ENCODE measurements at places on chromosomes 7 and 10. TPM values are rescaled to one million over a fixed set of nuclear protein-coding genes. Genes with fewer than 3 reads are reported as not detected.

GRCh38 chr7:38929460-38930171 lies 20.6 kb upstream of the VPS41 start:
- peaks cover 2% of the 10 kb centered on the region for H3K27me3 ChIP-seq
- no peaks in the 10 kb centered on the region for H3K36me3 ChIP-seq
- H3K4me3 ChIP-seq = no peak overlapping the region
- DNase-seq = peak; percentile 54
- H3K27ac ChIP-seq = peak overlapping the region; percentile 38

- no peaks in the 10 kb centered on the region for H3K36me3 ChIP-seq
- no peak for DNase-seq
- no peak overlapping the region for H3K27ac ChIP-seq
Observed at GRCh38 chr10:121452581-121452980, 145.7 kb downstream of the FGFR2 start.

GRCh38 chr7:48087349-48087748 lies 1.7 kb upstream of the UPP1 start:
- H3K27ac ChIP-seq = peak overlapping the region; percentile 51
- H3K27me3 ChIP-seq = no peaks in the 10 kb centered on the region
- peak; percentile 85 for DNase-seq

- H3K4me1 ChIP-seq = no peaks in the 10 kb centered on the region
- H3K27me3 ChIP-seq = no peaks in the 10 kb centered on the region
- no peak overlapping the region for H3K27ac ChIP-seq
- no peak overlapping the region for H3K4me3 ChIP-seq
- no peak for DNase-seq
- H3K36me3 ChIP-seq = no peaks in the 10 kb centered on the region
Observed at GRCh38 chr7:72413886-72414285, 1.7 kb upstream of the CALN1 start.

- no peaks in the 10 kb centered on the region for H3K4me1 ChIP-seq
- no peak for DNase-seq
- no peaks in the 10 kb centered on the region for H3K36me3 ChIP-seq
- H3K27ac ChIP-seq = no peak overlapping the region
Observed at GRCh38 chr10:10418387-10418786, 599.3 kb upstream of the CELF2 start.

DNA sequence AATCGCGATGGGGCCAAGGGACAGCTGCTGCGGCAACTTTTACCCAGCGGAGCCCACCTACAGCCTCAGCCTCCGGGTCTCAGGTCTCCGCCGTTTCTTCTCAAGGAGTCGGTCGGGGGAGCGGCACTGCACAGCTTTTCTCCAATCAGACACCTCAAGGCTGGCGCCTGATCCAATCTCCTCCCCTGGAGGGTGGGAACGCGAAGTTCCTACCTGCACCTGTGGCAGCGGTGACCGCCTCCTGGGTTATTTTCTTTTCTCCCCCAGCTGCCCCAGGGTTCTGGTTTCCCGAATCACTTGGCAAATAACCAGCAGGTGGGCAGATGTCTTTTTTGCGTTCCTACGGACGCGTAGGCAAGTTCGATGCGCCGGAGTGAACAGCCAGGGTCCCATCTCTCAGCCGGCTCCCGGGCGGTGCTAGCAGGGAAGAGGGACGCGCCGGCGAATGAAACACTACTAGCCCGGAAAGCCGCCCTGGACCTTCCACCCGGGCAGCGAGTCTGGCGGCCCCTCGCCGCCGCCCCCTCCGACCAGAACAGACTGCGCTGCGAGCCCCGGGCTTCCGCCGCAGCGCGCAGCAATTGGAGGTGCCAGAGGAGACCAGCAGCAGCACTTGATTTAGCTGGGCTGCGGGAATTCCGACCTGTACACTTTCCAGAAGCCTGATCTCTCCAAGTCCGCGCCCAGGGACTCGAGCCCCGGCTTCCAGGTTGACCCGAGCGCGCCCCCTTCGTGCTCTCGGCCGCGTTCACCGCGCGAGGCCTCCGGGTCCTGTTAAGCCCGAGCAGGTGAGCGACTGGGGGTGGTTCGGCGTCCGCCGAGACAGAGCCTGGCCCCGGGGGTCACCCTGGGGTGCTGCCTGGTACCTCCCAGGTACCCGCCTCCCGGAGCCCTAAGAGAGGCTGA lies at the start of gene PRR15:
TSS of gene PRR15 (plus strand) at position 246 of the 906 bp plus-strand sequence. CDS start 2,495 bp downstream, outside the sequence.
- H3K36me3 ChIP-seq = no peaks in the 10 kb centered on the region
- H3K27ac ChIP-seq = no peak within 1 kb of the TSS
- peak within 1 kb of the TSS; percentile 76 for H3K4me3 ChIP-seq
- H3K27me3 ChIP-seq = peaks cover 37% of the 10 kb centered on the region
- DNase-seq = peak; percentile 7

- no peak for DNase-seq
- no peaks in the 10 kb centered on the region for H3K4me1 ChIP-seq
- H3K27me3 ChIP-seq = no peaks in the 10 kb centered on the region
- H3K4me3 ChIP-seq = no peak overlapping the region
- no peaks in the 10 kb centered on the region for H3K36me3 ChIP-seq
- no peak overlapping the region for H3K27ac ChIP-seq
Observed at GRCh38 chr10:130921911-130922440, 389.5 kb downstream of the TCERG1L start.

GRCh38 chr7:149586646-149587645 lies 89.3 kb upstream of the ZNF746 start:
- no peak overlapping the region for H3K27ac ChIP-seq
- no peaks in the 10 kb centered on the region for H3K27me3 ChIP-seq
- no peak for DNase-seq
- H3K4me1 ChIP-seq = no peaks in the 10 kb centered on the region
- no peak overlapping the region for H3K4me3 ChIP-seq

DNA sequence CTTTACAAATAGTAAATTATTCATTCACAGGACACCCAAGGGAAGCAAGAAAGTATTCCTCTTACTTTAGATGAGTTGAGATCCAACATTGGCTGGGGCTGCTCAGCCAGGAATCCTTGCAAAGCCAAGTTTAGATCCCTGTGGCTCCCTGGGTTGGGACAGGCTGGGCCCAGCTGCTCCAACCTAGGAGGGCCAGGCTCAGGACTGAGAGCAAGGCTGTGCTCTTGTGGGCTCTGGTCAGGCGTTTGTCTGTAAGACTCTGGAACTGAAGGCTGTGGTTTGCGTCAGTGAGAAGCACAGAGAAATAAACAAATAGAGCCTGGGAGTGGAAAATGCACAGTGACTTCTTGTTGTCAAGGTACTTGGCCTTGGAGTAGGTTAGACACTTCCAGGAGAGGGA lies 53.2 kb upstream of the TMEM273 start:
- no peak for DNase-seq
- no peak overlapping the region for H3K4me3 ChIP-seq
- peaks cover 2% of the 10 kb centered on the region for H3K27me3 ChIP-seq

GRCh38 chr7:78528964-78529363 lies 730.4 kb downstream of the PHTF2 start:
- peak overlapping the region; percentile 71 for H3K27ac ChIP-seq
- no peak overlapping the region for H3K4me3 ChIP-seq
- H3K27me3 ChIP-seq = no peaks in the 10 kb centered on the region
- H3K36me3 ChIP-seq = no peaks in the 10 kb centered on the region
- no peak for DNase-seq

GRCh38 chr10:16995867-16996529 lies 133.6 kb downstream of the CUBN start:
- no peaks in the 10 kb centered on the region for H3K27me3 ChIP-seq
- DNase-seq = peak; percentile 63
- peaks cover 21% of the 10 kb centered on the region for H3K4me1 ChIP-seq
- H3K27ac ChIP-seq = peak overlapping the region; percentile 82
- H3K4me3 ChIP-seq = no peak overlapping the region

GRCh38 chr7:26437003-26437532 lies 145.4 kb downstream of the SNX10 start:
- DNase-seq = no peak
- H3K36me3 ChIP-seq = no peaks in the 10 kb centered on the region
- no peaks in the 10 kb centered on the region for H3K4me1 ChIP-seq
- no peak overlapping the region for H3K4me3 ChIP-seq
- no peaks in the 10 kb centered on the region for H3K27me3 ChIP-seq
- H3K27ac ChIP-seq = no peak overlapping the region

DNA sequence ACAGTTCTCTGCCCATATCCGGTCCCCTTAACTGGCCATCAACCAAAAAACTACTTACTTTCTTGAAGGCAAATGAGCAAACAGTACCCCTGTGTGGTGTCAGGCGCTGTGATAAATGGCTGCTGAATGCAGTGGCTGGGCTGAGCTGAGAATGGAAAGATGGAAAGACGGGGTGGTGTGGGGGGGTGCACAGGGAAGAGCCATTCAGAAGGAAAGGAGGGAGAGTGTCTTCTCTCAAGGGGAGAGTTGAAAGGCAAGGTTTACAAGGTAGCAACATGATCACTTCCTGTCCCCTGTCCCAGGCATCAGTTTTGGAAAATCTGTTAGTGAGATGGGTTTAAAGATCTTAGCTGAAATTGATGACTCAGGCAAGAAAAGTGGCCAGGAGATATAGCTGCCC lies 22.5 kb downstream of the EMX2 start:
- no peak for DNase-seq
- no peak overlapping the region for H3K27ac ChIP-seq
- no peaks in the 10 kb centered on the region for H3K36me3 ChIP-seq
- no peaks in the 10 kb centered on the region for H3K4me1 ChIP-seq
- H3K27me3 ChIP-seq = no peaks in the 10 kb centered on the region

DNA sequence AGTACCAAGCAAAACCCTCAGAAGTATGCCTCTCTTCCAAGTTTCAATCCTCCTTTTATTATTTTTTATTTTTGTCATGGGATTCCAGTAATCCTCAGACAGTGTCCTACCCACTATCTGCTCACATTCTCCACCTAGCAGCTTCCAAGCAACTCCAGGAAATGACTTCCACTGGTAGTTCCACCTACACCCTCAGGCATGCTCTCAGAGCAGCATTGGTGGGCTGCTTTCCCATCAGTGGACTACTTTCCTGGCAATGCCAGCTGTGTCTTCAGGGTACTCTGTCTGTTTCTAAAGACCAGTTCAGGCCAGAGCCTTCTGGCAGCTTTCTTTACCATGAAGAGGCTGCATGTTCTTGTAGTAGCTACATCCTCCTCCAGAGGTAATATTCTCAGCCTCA lies 244.0 kb downstream of the HGF start:
- no peak overlapping the region for H3K4me3 ChIP-seq
- H3K4me1 ChIP-seq = no peaks in the 10 kb centered on the region
- no peaks in the 10 kb centered on the region for H3K36me3 ChIP-seq
- DNase-seq = peak; percentile 10
- H3K27ac ChIP-seq = no peak overlapping the region

DNA sequence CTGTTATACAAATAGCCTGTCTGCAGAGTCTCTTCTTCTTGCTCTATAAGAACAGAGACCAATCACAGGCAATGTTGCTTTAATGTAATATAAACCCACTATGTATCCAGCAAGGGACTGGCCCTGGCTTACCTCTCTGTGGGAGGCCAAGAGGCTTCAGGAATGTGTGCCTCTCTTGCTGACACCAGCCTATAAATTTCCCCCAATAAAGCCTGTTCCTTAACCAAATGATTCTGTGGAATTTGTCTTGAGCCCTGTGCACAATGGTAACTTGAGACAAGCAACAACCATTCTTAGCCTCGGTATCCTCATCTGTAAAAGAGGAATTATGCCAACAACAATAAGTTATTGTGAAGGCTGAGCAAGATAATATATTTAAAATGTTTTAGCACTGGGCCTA lies 563.7 kb downstream of the GRM8 start:
- H3K4me3 ChIP-seq = no peak overlapping the region
- H3K4me1 ChIP-seq = no peaks in the 10 kb centered on the region
- no peak overlapping the region for H3K27ac ChIP-seq
- no peaks in the 10 kb centered on the region for H3K27me3 ChIP-seq

GRCh38 chr7:882336-883035 lies 6.1 kb downstream of the GET4 start:
- H3K27ac ChIP-seq = no peak overlapping the region
- DNase-seq = no peak
- no peak overlapping the region for H3K4me3 ChIP-seq
- no peaks in the 10 kb centered on the region for H3K4me1 ChIP-seq

DNA sequence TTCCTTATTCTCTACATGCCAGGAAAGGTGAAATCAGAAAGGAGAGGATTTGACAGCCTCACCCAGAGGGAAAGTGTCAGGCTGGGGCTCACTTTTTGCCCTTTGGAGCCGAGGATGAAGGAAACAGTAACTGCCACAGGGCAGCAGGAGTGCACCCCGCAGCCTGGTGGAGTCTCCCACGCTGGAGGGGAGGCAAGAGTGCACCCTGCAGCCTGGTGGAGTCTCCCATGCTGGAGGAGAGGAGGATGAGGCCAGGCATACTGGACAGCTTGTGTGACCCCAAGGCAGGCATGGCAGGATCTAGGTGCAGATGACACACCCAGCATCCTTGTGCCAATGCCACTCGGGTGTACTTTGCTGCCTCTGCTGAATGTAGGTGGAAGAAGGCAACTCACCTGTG lies 484.0 kb downstream of the DNAJB6 start:
- H3K36me3 ChIP-seq = no peaks in the 10 kb centered on the region
- no peaks in the 10 kb centered on the region for H3K27me3 ChIP-seq
- H3K27ac ChIP-seq = no peak overlapping the region
- H3K4me1 ChIP-seq = no peaks in the 10 kb centered on the region

- H3K36me3 ChIP-seq = no peaks in the 10 kb centered on the region
- H3K4me1 ChIP-seq = no peaks in the 10 kb centered on the region
- DNase-seq = no peak
- no peak overlapping the region for H3K4me3 ChIP-seq
- H3K27ac ChIP-seq = no peak overlapping the region
Observed at GRCh38 chr10:80684259-80684658, 146.6 kb downstream of the SH2D4B start.

DNA sequence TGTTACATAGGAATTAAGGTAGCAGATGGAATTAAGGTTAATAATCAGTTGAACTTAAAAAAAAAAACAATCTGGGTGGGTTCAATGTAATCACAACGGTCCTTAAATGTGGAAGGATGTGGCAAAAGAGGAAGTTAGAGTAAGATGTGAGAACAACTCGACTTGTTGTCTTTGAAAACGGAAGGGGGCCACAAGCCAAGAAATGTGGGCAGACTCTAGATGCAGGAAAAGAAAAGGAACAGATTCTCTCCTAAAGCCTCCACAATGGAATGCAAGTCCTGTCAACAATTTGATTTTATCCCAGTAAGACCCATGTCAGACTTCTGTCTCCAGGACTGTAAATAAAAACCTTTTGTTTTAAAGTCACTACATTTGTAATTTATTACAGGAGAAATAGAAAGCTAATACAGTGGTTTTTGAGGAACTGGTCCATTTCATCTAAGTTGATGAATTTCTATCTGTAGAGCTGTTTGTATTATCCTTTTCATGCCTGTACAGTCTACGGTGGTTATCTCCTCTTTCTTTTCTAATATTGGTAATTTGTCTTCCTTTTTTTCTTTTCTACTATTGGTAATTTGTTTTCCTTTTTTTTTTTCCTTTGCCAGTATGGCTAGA lies 8.6 kb downstream of the MCMBP start:
- H3K36me3 ChIP-seq = no peaks in the 10 kb centered on the region
- H3K27ac ChIP-seq = no peak overlapping the region
- no peak overlapping the region for H3K4me3 ChIP-seq
- H3K4me1 ChIP-seq = no peaks in the 10 kb centered on the region
- H3K27me3 ChIP-seq = no peaks in the 10 kb centered on the region
- DNase-seq = no peak

GRCh38 chr10:91313796-91314485 lies 93.5 kb downstream of the PCGF5 start:
- H3K36me3 ChIP-seq = no peaks in the 10 kb centered on the region
- H3K27me3 ChIP-seq = no peaks in the 10 kb centered on the region
- H3K4me3 ChIP-seq = no peak overlapping the region
- H3K4me1 ChIP-seq = peaks cover 8% of the 10 kb centered on the region
- peak overlapping the region; percentile 40 for H3K27ac ChIP-seq

Gene ACBD7
- 0.79 TPM for total RNA-seq

Gene ABCB4
- 0.36 TPM for total RNA-seq

Gene ADK
- 58.3 TPM for total RNA-seq

Gene GHRHR
- total RNA-seq = not detected

Gene SLC39A12
- not detected for total RNA-seq

Gene ATP6V0A4
- 0.25 TPM for total RNA-seq

Gene VWDE
- total RNA-seq = 1.8 TPM

Gene NUB1
- 38.8 TPM for total RNA-seq

Gene KAZALD1
- total RNA-seq = 9.6 TPM

Gene GIMAP7
- total RNA-seq = not detected

Gene CLEC2L
- total RNA-seq = not detected

Gene MUC3A
- total RNA-seq = 0.61 TPM
